Tibial nerve (tissue), 4 donors: ENCODE measurements at places on chromosomes 7 and 10. TPM values are rescaled to one million over a fixed set of nuclear protein-coding genes. Genes with fewer than 3 reads are reported as not detected.
A peak's percentile ranks its signal among the peaks of the same experiment; 100 is the strongest.

SORCS3 gene
- total RNA-seq: 3.9 TPM

SEMA4G gene
- 9.2 TPM for total RNA-seq

MYL10 gene
- not detected for total RNA-seq

DNA sequence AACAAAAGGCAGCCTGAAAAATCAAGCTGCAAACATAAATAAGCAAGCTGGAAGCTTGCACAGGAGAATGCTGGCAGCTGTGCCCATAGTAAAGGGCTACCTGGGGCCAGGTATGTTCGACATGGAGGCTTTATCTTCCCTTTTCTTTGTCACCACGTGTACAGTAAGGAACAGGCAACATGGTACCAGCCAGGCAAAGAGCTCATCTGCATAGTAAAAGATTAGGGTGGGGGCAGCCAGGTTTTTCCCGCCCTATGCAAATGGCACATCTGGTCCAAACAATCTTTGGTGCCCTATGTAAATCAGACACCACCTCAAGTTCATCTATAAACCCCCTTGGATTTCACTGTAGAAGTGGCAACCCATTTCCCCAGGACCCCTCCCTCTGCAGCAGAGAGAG, 625.1 kb downstream of the TYW1 start:
- no peaks in the 10 kb centered on the region for H3K4me1 ChIP-seq
- no peak overlapping the region for H3K4me3 ChIP-seq
- no peaks in the 10 kb centered on the region for H3K27me3 ChIP-seq
- no peak for DNase-seq
- H3K27ac ChIP-seq: no peak overlapping the region

- H3K4me1 ChIP-seq: peaks cover 71% of the 10 kb centered on the region
- peak overlapping the region; percentile 61 for H3K4me3 ChIP-seq
- no peak for DNase-seq
- peak overlapping the region; percentile 25 for H3K27ac ChIP-seq
- H3K36me3 ChIP-seq: no peaks in the 10 kb centered on the region
- H3K27me3 ChIP-seq: no peaks in the 10 kb centered on the region
Observed at GRCh38 chr10:102245932-102246251, 560 bp downstream of the GBF1 start.

GRCh38 chr7:103130901-103131624, 17.8 kb downstream of the NAPEPLD start:
- no peaks in the 10 kb centered on the region for H3K27me3 ChIP-seq
- peaks cover 19% of the 10 kb centered on the region for H3K36me3 ChIP-seq
- H3K4me3 ChIP-seq: no peak overlapping the region
- H3K4me1 ChIP-seq: peaks cover 13% of the 10 kb centered on the region
- no peak overlapping the region for H3K27ac ChIP-seq

DNA sequence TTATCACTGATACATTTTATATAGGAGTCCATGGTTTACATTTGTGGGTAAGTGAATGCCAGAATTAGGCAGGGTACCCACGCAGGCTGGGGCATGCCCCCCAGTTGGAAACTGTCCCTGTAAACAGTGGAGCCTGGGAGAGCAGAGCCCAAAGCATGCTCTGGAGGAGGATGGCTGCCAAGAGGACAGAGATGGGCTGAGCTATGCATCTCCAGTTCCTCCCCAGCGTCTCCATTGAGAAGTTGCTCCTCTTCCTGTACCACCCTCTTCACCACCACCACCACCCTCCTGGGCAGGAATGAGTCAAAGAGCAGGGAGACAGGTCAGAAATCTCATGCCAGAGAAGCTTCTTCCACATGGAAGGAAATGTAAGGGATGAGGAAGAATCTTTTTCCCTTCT, 67.7 kb upstream of the KMT2E start:
- peak overlapping the region; percentile 88 for H3K27ac ChIP-seq
- peaks cover 15% of the 10 kb centered on the region for H3K4me1 ChIP-seq
- H3K4me3 ChIP-seq: no peak overlapping the region
- no peaks in the 10 kb centered on the region for H3K27me3 ChIP-seq
- DNase-seq: no peak

GRCh38 chr10:17219024-17219423, 9.0 kb upstream of the VIM start:
- no peaks in the 10 kb centered on the region for H3K27me3 ChIP-seq
- H3K36me3 ChIP-seq: no peaks in the 10 kb centered on the region
- no peak overlapping the region for H3K27ac ChIP-seq
- H3K4me3 ChIP-seq: no peak overlapping the region
